ENCODE measurements at places on chromosomes 7 and 10. TPM values are rescaled to one million over a fixed set of nuclear protein-coding genes. Genes with fewer than 3 reads are reported as not detected.

Gene PKD2L1
- 4.7 TPM for polyA plus RNA-seq

Gene SDK1
- 20.0 TPM for polyA plus RNA-seq

Gene JCAD
- polyA plus RNA-seq = 57.4 TPM

DNA sequence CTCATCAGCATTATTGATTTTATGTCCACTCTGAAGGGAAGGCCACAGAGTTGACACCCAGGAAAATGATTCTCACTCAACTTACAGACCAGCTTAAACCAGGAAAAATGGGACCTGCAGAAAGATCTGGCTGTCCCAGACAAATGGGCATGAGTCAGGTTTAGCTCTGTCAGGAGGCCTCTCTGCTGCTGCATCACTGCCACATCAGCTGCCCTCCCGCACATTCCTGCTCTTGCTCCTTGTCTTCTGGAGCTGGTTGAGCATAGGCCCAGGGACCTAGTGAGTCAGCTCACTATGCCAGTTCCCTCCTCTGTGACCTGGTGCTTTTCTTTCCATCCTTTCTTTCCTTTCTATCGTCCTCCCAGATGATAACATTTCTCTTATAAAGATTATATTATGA is 18.8 kb upstream of the SMNDC1 start:
- no peak for DNase-seq

GRCh38 chr7:99001482-99002147 is 123.3 kb downstream of the TRRAP start:
- DNase-seq = peak; percentile 7

DNA sequence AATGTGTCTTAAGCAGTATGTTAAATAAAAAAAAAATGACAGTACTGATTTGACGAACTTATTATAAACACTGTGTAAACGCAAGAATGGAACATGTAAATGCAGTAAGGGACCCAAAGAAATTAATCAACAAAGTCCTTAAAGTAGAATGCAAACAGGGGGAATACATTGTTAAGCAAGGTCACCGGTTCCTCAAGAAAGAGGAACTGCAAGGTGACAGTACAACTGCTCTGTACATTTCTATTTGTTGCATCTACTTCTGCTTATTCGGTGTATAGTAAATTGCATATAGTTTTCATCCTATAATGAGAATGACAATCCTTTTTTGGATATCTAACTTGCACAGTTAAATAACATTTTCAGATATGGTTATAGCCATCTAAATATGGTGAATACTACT is 387.0 kb upstream of the SEMA3D start:
- no peak for DNase-seq

DNA sequence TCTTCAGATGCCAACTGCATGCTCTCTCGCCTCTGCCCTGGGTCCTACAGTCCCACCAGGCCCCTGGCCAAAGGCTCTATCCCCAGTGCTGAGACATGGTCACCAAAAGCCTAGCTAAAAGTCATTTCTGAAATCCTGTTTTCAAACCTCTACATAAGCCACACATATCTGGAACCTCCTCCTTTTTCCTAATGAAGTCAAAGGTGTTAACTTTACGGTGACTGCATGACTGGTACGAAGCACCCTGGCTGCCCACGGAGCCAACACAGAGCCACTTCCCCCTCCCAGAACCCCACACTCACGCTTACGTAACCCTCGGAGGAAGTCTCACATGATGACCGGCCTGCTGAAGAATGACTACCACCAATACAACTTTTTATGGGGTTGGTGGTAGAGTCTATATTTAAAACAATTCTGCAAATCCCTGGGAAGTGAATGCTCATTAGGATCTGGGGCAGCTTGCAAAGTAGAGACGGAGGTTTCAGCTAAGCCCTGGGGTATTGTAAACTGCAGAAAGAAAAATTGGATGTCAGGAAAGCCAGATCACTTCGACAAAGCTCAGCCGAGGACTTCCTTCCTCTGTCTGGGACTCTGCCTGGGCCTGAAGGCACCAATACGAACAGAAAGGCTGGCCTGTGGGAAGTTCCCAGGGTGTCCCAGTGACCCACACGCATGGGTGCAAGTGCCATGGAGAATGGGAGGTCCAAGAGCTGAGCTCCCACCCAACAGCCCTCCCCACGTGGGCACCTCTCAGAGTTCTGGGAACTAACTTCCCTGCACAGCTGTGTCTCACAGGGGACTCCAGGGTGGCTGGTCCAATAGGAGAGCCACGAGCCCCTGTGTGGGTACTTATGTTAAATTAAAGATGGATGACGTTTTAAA is 50.7 kb downstream of the PDGFA start:
- DNase-seq = no peak

DNA sequence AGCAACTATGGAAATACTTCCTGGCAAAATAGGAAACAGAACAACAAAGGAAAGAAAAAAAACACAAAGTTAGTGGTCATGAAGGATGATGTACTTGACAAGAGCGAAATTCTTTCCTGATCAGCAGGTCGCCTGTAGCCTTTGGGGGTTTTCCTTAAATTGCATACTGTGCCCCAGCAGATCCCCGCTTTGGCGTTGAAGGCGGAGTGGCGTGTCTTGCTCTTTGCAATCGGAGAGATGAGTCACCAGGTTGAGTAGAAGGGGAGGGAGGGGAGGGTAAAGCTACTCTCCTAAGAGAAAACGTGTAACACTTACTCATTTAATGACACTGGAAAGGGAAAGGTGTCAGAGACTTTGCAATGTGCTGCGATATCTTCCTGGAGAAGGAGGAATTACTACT is 587.2 kb downstream of the SORCS1 start:
- DNase-seq = no peak

DNA sequence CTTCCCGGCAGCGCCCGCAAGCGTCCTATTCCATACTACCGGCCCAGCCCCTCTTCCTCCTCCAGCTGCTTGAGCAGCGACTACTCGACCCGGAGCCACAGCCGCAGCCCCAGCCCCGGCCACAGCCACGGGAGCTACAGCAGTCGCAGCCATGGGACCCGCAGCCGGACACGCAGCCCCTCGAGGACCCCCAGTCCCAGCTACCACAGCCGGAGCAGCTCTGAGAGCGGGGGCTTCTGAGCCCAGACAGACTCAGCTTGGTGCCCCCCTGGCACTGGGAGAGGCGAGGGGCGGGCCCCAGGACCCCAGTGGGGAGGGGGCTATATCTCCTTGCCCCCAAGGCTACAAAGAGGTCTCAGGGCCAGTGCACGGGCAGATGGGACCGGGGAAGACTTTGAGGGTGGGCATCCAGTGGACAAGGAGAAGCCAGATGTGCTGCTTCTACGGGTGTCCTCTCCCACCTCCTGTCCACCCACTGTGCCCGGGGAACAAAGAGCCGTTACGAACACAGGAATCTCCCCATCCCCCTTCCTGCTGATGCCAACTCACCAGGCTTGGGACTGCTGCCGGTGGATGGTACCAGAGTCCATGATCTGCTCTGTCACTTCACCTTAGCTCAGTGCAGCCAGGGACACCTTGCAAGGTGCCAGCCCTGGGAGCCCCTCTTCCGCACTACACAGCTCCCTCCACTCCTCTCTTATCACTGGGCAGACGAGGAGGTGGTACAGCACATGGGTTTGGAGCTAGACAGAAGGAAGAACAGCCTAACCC is 16.7 kb upstream of the HSPB1 start:
- DNase-seq = no peak

DNA sequence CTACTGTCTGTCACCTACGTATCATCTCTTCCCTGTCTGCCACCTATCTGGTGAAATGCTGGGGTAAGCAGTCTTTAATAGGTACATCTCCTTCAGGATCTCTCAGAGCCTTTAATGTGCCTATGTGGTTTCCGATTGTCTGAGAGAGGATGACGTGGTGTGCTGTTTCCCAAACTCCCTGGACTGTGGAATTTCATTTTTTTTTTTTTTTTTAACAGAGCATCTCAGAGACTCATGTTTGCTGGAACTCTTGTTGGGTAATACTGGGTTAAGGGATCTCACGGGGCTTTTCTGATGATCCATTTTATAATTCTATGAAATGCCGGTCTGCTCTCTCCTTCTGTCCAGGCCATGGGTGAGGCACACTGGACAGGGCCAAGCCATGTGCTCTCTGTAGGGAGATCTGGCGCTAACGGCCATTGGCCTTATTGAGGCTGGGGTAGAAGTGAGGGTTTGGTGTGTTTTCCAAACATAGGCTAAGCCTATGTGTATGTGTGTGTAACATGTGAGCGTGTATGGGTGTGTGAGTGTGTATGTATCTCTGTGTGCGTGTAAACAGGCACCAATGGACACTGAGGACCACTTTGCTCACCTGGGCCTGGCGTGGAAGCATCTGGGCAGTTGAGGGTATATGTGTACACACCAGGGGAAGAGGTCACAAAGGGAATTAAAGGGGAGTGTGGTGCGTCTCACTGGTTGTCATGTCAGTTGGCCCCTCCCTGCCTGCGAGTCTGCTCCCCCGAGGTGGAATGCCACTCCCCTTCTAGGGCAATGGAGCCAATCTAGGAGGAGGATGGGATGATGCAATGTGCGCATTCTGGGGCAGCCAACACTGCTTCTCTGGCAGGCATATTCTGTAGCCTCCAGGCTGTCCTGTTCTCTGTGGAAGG is 7.8 kb downstream of the ADRA2A start:
- DNase-seq = no peak

DNA sequence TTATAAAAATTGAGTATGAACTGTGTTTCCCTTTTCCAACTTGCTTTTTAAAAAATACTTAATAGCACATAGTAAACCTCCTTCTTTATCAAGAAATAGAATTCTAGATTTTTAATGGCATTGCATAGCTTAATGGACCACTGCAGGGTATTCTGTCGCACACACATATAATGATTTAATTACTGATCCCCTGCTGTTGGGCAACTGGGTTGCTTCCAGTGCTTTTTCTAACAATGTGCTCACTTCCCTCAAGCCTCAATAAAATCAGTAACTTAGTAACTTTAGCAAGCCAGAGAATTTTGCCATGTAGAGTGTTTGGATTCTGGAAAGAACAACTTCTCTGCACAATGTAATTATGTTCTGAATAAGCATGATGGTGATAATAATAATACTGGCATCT is 49.1 kb upstream of the PDLIM1 start:
- no peak for DNase-seq

GRCh38 chr7:18174996-18175395 is 147.3 kb upstream of the PRPS1L1 start:
- DNase-seq = no peak

GRCh38 chr10:53846809-53847208 is 954.2 kb downstream of the PCDH15 start:
- no peak for DNase-seq

- DNase-seq = peak; percentile 35
Measured at GRCh38 chr7:47905076-47905920, 43.0 kb downstream of the PKD1L1 start.
